Stimulated activated CD4-positive, alpha-beta T cell treated with anti-CD3 and anti-CD28 coated beads, TNF-alpha, amount 100 ng/mL, for 4 hours (primary cell): ENCODE measurements at places on chromosomes 1 and 21.
A peak's percentile ranks its signal among the peaks of the same experiment; 100 is the strongest.

GRCh38 chr1:10943991-10944730 lies 68.3 kb upstream of the TARDBP start:
- DNase-seq = no peak

DNA sequence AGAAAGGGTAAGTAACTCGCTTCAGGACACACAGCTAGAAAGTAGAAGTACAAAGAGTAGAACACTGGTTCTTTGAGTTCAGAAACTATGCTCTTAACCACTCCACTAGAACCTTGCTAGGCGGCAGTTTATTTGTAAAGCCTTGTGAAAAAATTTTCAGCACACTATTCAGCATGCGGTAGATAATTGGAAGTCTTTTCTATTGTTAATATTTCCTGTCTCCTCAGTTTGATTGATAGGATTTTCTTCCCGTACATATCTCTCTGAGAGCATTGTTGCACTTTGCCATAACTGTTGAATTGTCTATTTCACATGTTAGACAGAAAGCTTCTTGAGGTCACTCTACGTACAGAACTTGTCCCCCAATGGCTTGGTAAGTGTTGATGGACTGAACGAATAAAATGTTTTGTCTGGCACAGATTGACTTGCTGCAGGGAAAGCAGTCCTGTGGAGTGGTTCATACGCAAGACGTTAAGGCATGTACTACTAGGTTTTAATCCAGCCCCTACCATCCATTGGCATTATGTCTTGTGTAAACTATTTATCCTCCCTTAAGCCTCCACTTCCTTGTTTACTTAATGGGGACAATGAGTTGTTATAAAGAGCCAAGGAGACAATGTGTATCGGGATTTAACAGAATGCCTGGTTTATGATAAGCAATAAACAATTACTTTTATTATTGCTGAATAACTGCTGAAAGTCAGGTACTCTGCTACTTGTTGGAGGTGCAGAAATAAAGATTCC lies 35.8 kb downstream of the C1orf21 start:
- DNase-seq = no peak

DNA sequence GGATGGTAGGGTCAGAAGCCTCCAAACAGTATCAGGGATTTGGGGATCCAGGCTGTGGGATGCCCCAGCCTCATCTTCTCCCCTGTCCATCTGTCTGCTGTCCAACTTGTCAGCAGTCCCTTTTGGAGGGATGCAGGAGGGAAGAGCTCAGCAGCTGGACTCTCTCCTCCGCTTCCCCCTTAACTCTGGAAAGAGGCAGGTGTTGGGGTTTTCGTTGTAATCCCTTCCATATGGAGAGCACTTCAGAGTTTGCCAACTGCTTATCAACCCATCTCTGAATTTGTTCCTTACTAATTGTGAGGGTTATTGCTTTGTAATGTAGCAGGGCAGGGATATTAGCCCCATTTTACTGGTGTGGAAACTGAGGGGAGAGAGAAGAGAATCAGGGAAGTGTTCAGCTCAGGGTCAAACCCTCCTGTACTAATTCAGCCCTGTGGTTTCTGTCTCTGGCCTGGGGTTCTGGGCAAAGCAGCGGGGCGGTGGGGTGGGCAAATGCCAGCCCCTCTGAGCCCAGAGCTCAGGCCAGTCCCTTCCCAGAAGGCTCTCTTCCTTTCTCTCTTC lies 3.2 kb downstream of the CITED4 start:
- DNase-seq = no peak

GRCh38 chr1:11156441-11156840 lies 32.7 kb upstream of the ANGPTL7 start:
- no peak for DNase-seq

- DNase-seq = no peak
Measured at GRCh38 chr1:109822749-109823542, 59.2 kb upstream of the EPS8L3 start.

DNA sequence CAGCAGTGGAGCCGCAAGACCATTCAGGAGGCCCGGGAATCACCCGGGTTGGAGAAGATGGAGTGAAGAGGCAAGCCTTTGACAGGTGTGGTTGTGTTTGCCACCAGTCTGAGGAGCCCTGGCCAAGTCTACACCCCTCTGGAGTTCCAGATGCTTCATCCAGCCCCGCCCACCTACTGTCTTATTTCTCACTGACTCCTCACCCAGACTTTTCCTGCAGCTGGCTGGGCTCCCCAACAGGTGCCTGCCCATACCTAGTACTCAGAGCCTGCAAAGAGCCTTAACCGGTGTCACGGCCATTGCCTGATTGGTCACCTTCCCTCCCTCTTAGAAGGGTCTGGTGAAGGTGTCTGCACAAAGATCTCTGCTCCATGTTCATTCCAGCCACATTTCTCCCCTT lies 16.0 kb downstream of the SLC9A1 start:
- DNase-seq = no peak

GRCh38 chr1:231301990-231302389 lies 35.7 kb downstream of the EXOC8 start:
- DNase-seq = no peak

GRCh38 chr1:199009447-199009846 lies 370.6 kb downstream of the PTPRC start:
- no peak for DNase-seq

DNA sequence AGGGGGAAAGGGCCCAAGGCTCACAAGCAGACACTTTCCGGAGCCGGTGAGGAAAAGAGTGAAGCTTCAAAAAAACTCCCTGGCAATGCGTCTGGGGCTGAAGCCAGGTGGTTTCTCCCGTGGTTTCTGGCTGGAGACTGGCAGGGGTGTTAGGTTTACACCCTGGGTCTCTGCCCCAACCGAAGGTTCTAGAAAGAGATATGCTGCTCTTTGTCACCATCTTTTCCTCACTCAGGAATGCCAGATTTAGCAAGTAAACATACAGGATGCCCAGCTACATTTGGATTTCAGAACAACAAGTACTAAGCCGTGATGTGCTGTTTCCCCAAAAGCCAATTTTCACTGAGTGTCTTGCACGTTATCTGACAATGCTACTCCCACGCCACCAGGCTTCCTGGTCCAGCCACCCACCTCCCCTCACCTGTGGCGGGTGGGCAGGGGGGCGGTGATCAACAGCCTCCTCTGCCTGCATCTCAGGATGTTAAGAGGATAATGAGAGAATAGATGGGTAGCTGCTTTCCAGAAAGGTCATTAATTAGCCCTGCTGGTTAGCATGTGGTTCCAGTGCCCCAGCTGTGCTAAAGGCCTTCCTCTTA lies 69.6 kb upstream of the OLIG2 start:
- no peak for DNase-seq

- no peak for DNase-seq
Measured at GRCh38 chr1:53890522-53890941, 935 bp upstream of the YIPF1 start.

DNA sequence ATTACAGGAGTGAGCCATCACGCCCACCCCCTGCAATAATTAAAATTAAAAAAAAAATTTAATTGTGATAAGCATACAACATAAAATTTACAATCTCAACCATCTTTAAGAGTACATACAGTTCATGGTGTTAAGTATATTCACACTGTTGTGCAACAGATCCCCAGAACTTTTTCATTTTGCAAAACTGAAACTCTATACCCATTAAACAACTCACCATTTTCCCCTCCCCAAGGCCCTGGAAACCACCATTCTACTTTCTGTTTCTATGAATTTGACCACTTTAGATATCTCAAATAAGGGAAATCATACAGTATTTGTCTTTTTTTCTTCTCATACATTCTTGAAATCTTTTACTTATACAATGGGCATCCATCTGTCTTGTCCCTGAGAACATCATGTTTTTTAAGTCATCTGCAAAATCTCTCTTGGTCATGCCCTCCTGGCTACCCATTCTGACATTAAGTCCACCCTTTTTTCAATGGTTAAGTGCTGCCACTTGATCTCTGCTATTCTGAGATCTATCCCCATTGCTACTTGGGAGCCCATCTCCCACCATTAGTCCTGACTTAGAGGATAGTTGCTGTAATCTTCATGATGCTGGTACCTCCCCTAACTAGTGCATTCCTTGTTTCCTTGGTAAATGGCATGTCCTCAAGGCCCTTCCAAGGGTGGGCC lies 39.4 kb upstream of the ZFYVE9 start:
- no peak for DNase-seq

- no peak for DNase-seq
Measured at GRCh38 chr1:35243691-35244090, 24.8 kb upstream of the ZMYM4 start.

- no peak for DNase-seq
Measured at GRCh38 chr1:109243221-109243620, 6.1 kb upstream of the CELSR2 start.

DNA sequence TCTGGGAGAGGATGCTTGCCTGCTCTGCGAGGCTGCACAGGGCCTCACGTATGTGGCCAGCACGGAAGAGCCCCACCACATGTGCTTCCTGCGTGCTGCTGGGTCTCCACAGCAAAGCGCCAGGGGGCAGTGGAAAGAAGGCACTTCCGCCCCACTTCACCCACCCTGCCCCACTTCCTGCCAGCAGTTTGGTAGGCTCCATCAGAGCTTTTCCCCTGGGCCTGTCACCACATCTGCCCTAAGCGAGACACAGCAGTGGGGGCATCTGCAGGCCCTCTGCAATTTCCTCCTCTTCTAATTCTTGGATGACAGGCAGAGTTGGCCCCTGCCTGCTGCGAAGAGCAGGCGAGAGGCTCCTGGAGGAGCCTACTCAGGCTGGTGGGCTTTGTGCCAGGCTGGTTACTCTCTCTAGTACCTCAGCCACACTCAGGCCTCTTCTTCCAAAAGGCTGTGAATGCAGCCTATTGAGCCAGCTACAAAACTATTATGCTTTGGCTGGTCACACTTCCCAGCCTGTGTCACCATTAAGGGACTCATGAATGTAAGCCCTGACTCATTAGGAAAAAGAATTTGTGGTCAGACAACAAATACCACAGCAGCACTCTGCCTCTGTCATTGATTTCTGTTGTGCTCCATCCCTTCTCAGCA lies 25.0 kb downstream of the CD244 start:
- DNase-seq = peak; percentile 54

- DNase-seq = no peak
Measured at GRCh38 chr1:36735436-36735835, 252.7 kb upstream of the CSF3R start.

DNA sequence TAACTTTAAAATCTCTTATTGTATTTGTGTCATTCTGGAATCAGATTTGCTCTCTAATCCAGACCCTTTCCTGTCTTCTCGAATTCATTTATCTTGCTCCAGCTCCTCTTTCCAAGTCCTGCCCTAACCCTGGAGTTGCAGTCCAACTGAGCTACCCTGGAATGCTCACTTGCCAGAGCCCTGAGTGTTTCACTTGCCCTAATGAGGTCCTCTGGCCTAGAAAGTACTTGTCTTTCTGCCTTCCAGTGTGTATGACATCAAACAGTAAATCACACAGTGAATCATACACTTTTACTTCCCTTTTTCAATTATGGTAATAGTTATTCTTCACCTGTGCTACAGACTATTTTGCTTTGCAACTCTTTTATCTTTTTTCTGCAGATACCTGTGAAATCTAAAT lies 96.9 kb downstream of the NEK7 start:
- DNase-seq = no peak

GRCh38 chr1:107793896-107794453 lies 171.0 kb downstream of the VAV3 start:
- no peak for DNase-seq

- DNase-seq = no peak
Measured at GRCh38 chr1:3055051-3055450, 14.0 kb upstream of the PRDM16 start.

- no peak for DNase-seq
Measured at GRCh38 chr1:171742577-171742922, 685 bp upstream of the VAMP4 start.

DNA sequence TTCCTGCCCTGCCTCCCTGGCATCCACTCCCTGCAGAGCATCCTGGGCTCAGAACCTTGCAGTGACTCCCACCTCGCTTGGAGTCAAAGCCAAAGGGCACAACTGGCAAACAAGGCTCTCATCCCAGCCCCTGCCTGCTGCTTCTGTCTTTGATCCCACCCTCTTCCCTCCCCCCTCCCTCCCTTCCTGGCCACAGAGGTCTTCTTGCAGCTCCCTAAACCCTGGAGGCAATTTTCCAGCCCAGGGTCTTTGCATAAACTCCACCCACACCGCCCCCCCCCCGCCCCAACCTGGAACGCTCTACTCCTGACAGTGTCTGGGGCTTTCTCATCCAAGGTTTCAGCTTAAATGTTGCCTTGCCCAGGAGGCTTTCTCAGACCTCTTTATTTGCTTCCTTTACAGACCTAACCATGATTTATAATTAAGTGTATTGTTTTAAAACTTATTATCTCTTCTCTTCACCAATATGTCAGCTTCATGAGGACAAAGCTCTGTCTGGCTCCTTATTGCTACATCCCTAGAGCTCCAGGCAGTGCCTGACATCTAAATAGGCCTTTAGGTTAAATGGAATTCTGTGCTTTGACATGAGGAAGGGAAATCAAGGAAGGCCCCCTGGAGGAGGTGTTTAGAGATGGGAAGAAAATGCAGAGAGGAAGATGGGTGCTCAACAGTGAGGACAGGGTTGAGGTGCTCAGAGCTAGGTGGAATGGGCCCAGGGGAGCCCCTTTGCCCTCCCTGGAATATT lies 37.7 kb upstream of the PADI1 start:
- no peak for DNase-seq

DNA sequence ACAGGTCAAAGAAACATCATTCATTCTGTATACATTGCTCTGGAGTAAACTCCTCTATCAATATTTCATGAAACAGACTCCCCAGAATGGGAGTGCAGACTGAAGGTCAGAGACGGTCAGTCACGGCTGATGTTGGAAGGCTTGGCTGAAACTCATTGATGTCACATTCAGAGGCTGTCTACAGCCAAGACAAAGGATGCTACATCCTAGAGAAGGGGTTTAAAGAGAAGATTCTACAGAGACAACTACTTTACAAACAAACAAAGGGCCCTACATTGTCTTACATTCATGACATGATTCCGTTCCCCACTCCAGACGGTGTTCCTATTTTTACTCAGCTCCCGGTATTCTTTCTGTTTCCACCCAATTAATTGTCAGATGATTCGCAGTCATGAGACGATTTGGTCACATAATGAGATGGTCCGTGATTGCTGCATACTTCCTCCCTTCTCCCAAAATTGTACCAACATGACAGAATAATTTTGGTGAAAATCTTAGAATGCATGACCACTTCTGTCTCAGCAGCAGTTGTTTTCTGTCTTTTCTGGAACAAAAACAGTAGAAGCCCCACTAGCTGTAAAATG lies 73.8 kb upstream of the VAV3 start:
- no peak for DNase-seq

GRCh38 chr1:166869318-166870099 lies 6.6 kb downstream of the TADA1 start:
- DNase-seq = no peak

- no peak for DNase-seq
Measured at GRCh38 chr1:220007438-220007837, 38.9 kb downstream of the EPRS1 start.

- no peak for DNase-seq
Measured at GRCh38 chr1:20138961-20139550, at the start of gene PLA2G2F. TSS of gene PLA2G2F (plus strand) at chr1:20139323. CDS start at chr1:20139428, 105 bp downstream.

GRCh38 chr21:29152916-29153315 lies 22.5 kb downstream of the MAP3K7CL start:
- DNase-seq = no peak

DNA sequence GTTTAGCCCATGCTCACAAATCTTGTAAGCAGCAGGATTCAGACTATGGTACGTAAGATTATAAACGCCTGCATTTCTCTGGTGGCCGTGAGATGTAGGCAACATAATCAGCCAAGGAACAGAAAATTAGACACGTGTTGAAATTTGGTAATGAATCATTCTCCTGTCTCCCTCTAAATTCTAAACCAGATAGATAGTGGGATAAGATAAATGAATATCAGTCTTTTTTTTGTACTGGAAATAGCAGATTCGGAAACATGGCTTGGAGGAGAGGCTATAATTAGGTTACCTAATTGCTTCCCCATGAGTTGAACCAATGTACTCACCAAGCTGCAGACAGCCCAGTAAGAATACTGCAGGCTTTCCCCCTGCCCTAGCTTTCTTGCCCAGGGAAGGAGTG lies 172.3 kb downstream of the TGFB2 start:
- DNase-seq = no peak
